ENCODE measurements at places on chromosomes 12 and 14. TPM values are rescaled to one million over a fixed set of nuclear protein-coding genes. Genes with fewer than 3 reads are reported as not detected.

GRCh38 chr12:67355428-67356379 is 86.5 kb downstream of the CAND1 start:
- peak; percentile 20 for ATAC-seq

DNA sequence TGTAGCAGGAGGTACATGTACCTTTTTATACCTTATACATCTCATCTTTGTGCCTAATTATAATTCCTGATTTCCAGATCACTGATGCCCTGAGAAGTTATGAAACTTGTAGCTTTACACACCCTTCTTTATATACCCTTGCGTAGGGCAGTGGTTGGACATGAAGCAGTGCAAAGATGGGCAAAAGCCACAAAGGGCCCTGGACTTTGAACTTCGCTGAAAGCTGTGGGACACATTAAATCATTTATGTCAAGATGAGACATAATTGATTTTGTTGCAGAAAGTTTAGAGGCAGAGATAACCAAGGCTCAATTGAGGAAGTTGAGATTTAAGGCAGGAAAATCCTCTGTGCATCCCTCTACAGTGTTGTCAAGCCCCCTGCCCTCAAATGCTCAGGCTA is 170.0 kb downstream of the SLC2A13 start:
- no peak for ATAC-seq

DNA sequence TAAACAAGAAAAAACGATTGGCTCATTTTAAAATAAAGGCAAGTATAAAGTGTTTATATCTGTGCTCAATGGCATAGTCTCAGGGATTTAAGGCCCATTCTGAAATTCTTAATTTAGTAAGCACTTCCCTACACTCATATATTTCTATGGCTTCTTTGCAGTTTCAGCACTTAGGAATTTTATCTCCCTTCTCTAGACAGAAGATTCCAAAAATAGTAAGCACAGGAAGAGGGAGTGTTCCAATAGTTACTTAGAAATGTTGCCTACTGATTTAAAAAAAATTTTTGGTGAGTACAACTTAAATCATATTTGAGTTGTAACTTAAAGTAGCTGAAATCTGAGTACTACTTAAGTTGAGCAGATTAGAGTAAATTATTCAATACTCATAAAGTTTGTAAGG is 19.8 kb downstream of the INSM2 start:
- ATAC-seq, result no peak

DNA sequence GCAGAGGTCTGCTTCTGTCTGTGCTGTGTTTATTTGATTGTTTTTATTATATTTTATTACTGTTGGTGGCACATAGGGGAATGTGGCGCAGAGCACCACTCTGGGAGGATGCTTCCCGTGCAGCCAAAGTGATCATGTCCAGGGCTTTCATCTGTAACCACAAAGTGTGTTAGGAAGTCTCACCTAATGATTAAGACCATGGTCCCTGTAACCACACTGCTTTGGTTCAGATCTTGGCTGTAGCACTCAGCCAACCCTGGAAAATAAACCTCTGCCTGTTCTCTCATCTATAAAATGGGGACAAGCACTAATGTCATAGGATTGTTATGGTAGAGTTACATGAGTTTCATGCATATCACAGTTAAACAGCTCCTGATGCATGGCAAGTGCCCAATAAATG is 1.9 kb downstream of the RESF1 start:
- no peak for ATAC-seq

DNA sequence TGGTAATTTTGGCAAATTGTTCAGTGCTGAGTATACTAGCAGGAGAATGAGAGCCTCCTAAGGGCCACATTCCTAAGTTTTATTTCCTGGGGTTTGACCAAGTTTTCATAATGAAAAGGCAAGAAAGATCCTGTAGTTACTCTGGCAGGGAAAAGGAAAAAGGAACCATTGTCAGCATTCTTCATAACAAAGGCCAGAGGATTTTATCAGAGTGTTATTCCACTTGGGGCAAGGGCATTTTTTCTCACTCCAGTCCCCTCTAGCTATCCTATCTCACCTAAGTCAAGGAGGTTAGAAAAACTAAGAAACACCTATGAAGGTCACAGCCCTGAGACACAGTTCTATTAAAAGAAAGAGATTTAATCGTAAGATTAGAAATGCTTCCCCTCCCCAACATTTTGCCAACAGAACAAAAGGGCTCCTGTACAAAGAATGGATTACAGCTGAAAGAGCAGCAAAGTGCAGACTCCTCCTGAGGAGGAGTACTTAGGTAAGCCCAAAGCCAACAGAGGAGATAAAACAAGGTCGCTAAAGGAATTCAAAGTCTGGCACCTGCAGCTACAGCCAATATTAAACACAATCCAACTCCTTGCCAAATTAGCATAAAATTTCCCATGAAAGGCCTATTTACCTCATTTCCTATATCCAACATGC is 162.4 kb downstream of the GALC start:
- ATAC-seq, result no peak

- ATAC-seq, result no peak
Observed at GRCh38 chr12:112169161-112169872, 44.0 kb downstream of the TRAFD1 start.

DNA sequence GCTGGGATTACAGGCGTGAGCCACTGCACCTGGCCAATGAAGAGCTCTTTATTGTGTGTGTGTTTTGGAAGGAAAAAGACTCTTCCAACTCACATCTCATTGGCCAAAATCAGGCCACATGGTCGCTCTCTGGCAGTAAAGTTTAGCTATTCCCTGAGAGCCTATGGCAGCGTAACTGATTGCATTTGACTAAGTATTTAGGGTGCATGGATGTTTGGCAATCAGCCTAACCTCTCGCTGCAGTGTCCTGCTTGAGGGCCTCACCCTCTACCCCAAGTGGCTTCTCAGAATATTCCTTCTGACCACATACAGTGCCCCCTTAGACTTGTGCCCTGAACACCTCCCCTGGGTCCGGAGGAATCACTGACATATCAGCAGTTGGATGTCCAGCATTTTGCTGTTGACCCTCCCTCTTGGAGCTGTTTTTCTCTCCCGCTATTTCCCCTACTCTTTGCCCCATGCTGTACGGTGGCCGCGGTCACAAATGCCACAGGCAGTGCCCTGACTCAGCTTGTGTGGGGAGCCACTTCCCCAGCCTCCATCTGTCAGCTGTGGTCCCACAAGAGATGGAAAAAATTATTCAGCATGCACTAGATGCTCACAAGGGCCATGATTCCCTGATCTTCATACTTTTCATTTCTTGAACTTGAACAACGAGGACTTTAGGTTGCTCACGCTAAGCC is 9.5 kb downstream of the PHETA1 start:
- peak; percentile 97 for ATAC-seq

DNA sequence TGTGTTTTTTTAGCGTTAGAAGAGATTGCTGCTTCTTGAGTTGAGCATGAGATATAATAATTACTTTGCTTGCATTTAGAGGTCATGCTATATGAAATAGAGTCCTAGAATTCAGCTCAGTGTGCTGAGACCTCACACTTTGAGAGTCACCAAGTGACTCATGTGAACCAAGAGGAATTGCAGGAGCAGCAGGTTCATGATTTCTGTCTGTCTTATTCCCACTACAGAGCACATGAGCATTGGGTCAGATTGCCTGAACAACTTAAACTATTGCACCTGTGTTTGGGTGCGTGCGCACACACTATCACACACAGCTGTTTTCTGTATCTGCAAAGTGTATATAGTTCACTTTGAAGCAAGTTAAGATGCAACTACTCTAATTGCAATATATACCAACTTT is 109.3 kb downstream of the FGD4 start:
- ATAC-seq, result no peak

GRCh38 chr12:122517877-122518276 is 8.9 kb downstream of the RSRC2 start:
- peak; percentile 78 for ATAC-seq

DNA sequence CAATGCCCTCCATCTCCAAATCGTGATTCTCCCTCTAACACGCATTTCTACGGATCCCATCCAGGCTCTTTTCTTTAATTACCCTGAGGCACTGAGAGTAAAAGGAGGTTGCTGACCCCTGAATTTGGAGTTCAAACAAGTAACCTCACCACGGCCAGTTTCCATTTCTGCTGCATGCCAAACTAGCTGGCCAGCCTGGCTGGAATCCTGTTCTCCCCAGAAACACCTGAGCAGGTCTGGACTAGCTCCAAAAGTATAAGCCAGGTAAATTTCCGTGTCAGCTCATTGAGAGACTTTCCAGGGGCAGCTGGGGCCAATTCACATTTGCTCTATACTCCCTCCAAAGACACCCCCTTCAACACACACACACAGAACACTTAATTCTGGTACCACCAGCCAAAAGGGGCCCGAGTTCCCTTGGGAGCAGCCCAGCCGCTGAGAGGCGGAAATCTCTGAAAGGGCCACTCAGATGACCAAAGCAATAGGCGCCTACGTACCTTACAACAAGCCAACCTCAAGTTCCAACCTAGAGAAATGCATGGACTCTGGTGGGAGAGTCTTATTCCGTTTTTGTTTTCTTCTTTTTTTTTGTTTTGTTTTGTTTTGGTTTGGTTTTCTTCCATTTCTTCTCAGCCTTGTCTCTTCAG is 131.4 kb downstream of the NDUFA12 start:
- ATAC-seq, result no peak

DNA sequence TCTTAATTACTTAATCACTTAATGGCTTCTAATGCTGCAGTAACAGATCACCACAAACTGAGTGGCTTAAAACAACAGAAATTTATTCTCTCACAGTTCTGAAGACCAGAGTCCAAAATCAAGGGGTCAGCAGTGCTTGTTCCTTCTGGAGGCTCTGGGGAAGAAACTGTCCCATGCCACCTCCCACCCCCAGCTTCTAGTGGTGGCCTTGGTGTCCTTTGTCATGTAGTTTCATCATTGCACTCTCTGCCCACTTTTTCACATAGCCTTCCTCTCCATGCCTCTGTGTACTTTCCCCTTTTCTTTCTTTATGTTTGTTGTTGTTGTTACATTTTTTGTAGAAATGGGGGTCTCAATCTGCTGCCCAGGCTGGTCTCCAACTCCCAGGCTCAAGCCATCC is 16.1 kb upstream of the UBC start:
- no peak for ATAC-seq

- no peak for ATAC-seq
Observed at GRCh38 chr14:69183735-69184134, 7.6 kb upstream of the EXD2 start.

DNA sequence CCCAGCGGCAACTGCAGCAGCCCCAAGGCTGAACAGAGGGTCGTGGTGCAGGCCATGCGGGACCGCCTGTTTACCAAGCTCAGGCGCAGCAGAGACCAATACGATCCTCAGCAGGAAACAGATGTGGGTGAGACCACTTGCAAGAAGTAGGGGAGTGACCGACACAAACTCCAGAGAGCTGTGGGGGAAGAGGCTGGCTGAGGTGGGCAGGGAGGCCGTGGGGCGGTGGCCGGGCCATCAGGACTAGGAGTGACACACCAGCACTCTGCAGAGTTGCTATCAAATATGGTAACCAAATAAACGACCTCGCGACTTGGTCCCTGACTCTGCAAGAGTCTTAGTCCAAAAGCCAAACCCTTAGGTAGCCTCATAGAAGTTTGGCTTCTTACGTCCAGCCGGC is 30.6 kb downstream of the AMN start:
- ATAC-seq, result no peak

- no peak for ATAC-seq
Observed at GRCh38 chr12:57624441-57625220, 8.4 kb downstream of the B4GALNT1 start.

- no peak for ATAC-seq
Observed at GRCh38 chr12:108704527-108704926, 26.8 kb downstream of the CORO1C start.

- ATAC-seq, result no peak
Observed at GRCh38 chr12:108849660-108850059, 7.7 kb downstream of the SSH1 start.

GRCh38 chr14:72685456-72685855 is 208.4 kb downstream of the DPF3 start:
- no peak for ATAC-seq

DNA sequence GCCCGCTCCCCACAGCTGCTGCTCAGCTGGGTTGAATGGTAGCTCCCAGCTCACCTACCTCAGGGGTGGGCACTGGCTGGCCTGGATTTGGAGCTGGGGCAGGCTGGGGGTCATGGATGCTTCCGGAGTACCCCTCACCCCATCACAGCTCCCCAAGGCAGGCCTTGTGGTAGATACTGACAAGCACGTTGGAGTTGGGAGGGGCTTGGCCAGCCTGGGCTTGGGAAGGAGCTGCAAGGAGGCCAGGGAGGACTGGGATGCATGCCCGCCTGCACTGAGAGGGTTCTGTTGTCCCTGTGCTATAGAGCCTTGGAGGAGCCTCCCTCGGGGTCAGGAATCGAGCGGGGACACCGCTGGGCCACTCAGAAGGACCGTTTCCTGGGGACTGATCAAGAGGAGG is 14.2 kb downstream of the TMEM63C start:
- no peak for ATAC-seq

GRCh38 chr14:102500713-102501112 is 8.9 kb downstream of the ANKRD9 start:
- ATAC-seq, result no peak

DNA sequence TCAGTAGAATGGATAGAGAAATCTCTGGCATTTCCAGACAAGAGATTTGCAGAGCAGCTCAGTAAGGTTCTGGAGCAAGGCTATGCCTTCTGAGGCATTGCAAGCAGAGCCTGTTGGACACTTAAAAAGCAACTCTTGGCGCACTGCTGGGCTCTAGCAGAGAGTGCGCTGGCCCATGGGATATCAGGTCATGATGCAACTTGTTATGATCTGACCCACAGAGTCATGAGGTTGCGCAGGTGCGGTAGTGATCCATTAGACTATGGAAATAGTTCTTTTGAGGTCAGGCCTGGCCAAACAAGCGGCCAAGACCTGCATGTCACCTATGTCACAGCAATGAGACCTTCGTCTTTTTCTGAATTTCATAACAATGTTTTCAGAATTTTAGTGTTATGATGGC is 168.6 kb downstream of the TMTC3 start:
- no peak for ATAC-seq

- ATAC-seq, result peak; percentile 68
Observed at GRCh38 chr12:92134638-92135274, 10.9 kb downstream of the BTG1 start.

DNA sequence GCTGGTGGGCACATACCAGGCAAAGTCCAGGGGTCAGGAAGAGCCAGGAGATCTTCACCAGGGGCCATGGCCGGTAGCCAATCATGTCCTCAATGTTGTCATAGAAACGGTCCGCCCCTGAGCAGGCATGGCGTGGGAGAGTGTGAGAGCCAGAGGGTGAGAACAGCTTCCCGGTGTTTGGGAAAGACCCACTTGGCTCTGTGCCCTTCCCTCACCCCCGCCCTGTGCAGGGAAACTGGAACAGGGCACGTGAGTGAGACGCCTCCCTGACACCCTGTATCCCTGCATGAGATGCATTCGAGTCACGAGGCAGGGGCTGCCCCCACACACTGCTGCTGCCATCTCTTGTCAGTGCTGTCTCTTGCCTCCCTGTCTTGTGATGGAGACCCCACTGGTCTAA is 20.7 kb downstream of the SLC6A12 start:
- ATAC-seq, result no peak

- no peak for ATAC-seq
Observed at GRCh38 chr12:118107011-118107410, 3.2 kb upstream of the VSIG10 start.

- no peak for ATAC-seq
Observed at GRCh38 chr12:71536279-71536938, 96.8 kb downstream of the LGR5 start.

Gene GLIPR1L1
- total RNA-seq, result not detected

Gene SERPINA3
- total RNA-seq, result not detected

Gene BCL2L14
- 3.8 TPM for total RNA-seq

Gene GPR84
- 0.24 TPM for total RNA-seq

Gene TAS2R13
- total RNA-seq, result 1.2 TPM

Gene EML1
- 3.6 TPM for total RNA-seq

Gene OR6C70
- total RNA-seq, result not detected

Gene SLC16A7
- 29.9 TPM for total RNA-seq

Gene AKAP3
- total RNA-seq, result 1.7 TPM

Gene LMO3
- not detected for total RNA-seq

Gene SYCP3
- total RNA-seq, result 0.42 TPM

Gene TPH2
- total RNA-seq, result not detected

Gene CMKLR1
- total RNA-seq, result not detected

Measured in activated T-helper 17 cell treated with anti-CD3 and anti-CD28 coated beads, Interleukin-2, amount 50 U/mL, for 72 hours (primary cell).